ENCODE measurements at places on chromosomes 3 and 15.

DNA sequence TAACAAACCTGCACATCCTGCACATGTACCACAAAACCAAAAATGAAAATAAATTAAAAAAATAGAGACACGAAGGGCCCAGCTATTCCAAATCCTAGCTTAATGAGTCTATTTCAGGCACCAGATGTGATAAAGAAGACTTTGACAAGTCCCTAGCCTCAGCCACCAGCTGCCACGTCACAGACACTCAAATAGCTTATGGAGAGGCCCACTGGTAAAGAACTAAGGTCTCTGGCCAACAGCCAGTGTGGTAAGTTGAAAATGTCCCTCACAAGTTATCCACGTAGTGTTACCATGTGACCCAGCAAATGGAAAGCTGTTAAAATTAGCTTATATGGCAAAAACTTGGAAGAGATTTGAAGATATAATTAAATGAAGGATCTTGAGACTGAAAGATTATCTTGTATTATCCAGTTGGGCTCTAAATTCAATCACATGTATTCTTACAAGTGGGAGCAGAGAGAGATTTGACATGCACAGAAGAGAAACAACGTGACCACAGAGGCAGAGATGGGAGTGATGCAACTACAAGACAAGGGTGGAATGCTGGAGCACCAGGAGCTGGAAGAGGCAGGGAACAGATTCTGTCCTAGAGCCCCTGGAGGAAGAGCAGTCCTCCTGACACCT is 10.9 kb downstream of the ACSBG1 start:
- DNase-seq = no peak

GRCh38 chr15:75776065-75776423 is 63.4 kb upstream of the CSPG4 start:
- DNase-seq = no peak

DNA sequence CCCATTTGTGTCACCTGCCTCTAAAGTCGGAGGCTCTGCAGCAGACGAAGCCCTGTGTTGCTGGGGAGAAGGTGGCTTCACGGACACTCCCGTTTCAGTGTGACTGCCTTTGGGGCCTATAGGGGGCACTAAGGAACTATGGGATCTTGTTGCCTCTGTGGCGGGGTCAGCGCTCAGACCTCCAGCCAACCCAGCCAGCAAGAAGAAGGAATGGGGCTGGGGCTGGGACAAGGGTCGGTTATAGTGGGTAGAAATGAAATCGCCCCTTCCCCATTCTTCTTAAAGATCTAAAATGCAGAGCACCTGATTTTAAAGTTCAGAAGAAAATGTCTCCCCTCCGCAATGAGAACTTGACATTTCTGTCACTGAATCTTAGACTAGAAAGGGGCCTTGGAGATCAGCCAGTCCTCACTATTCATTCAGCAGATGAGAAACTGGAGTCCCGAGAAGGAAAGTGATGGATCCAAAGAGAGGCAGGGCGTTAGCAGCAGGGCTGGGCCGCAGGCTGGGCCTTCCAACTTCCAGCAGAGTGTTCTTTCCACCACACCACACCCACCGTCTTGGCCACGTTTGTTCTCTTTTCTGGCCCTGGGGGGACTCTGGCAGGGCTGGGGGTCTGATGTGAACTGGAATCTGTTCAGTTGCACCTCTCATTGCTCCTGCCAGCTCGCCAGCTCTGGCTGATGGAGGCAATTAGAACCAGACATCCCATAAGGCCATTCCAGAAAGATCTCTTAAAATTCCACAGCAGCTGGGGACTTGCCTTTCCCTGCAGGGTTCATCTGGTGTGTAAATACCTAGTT is 195.4 kb downstream of the OPA1 start:
- DNase-seq = no peak

GRCh38 chr3:108090049-108090700 is 656 bp downstream of the CD47 start:
- DNase-seq = peak; percentile 43

DNA sequence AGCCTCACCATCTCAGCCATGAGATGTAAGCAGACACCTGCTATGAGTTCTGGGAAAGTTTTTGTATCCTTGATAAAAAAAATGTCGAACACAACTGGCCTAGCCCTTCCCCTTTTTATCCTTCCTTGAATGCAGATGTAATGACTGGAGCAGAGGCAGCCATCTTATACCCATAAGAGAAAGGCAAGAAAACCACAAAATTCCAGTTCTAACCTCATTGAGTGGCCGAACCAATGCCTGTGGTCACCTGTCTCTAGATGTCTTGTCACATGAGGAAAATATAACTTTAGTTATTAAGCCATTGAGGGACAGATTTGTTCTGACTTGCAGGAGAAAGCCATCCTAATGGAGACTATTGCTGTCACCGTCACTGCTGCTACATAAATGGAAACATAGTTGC is 80.4 kb upstream of the SLC6A6 start:
- DNase-seq = no peak

GRCh38 chr3:69456631-69457030 is 70.7 kb upstream of the FRMD4B start:
- DNase-seq = no peak

- DNase-seq = no peak
Observed at GRCh38 chr3:78517965-78518364, 1249.8 kb downstream of the ROBO1 start.

DNA sequence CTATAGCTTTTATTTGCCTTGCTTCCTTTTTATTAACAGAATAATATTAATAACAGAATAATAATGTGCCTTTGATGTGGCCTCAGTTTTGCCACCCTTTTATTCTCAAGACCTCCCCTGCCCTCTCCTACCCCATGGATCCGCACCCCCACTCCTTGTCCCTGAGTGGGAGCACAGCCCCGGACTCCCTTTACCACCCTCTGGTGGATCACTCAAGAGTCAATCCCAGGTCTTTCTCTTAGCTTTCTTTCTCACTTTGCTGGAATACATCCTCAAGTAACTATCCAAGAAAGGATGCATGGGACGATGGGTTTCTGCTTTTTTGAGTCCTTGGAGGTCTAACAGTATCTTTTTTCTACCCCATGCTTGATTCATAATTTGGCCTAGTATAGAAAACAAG is 63.4 kb downstream of the KLF13 start:
- no peak for DNase-seq

DNA sequence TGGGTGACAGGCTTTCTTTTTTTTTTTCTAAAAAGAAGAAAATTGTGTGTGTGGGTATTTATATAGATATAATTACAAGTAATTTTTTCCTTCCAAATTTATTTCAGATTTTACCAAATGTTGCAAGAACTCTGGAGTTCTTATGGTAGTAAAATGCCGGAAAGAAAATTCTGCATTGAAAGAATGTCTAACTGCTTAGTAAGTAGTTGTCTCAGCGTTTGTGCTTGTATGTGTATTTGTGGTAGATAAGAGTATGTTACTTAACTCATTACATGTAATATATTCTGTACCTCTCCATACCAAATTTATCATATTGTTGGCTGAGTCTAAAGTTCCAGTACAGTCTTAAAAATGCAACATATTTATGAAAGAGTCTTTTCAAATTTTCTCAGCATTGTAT is 32.3 kb upstream of the ZCWPW2 start:
- no peak for DNase-seq

DNA sequence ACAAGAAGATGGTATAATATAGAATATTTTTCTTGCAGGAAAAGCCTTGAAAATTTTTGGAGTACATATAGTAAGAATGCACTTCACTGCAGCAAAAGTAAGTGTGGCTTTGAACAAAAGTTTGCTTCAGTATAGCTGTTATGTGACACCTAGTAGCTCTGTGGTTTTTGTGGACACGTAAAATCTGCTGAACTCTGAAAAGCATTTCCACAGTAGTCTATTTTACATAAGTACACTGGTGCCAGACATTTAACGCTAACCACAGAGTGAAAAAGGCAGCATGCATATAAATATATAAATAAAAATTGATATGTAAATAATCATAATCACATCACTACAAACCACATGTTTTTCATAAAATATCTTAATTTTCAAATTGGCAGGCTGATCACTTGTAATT is 39.8 kb downstream of the CGGBP1 start:
- no peak for DNase-seq

DNA sequence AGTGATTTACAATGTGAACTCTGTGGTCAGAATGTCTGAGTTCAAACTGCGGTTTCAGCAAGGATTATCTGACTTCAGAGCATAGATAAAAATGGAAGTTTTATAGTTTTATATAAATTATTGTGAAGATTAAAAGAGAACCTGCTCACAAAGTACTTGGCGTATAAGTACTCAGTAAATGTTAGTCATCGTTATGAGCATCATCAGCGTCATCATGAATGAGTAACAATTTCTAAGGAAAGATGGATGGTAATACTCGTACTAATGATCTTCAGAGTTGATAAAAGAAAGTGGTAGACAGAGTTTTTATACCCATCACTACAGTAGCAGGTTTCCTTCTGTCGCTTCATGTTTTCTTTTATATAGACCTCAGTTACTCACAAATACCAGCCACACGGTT is 341.8 kb downstream of the RAP2B start:
- DNase-seq = no peak

GRCh38 chr3:129556890-129557547 is 14.0 kb downstream of the H1-8 start:
- no peak for DNase-seq

- DNase-seq = no peak
Observed at GRCh38 chr3:194312186-194312742, 38.9 kb downstream of the CPN2 start.

DNA sequence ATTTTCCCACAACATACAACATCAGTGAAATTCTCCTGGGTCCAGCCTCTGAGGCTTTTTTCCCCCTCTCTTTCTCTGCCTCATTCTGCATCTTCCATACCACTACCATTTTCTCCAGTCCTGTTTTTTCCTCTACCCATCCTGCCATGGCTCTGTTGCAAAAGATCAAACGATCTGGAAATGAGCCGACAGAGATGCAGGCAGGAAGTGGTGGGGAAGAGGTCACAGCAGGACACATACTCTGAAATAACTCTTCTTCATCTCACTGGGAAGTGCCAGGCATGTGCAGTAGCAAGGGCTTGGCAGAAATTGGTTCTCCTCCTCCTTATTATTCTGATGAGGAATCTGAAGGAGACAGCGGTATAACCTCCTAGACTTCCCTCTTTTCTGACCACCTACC is 114.3 kb downstream of the CORO2B start:
- no peak for DNase-seq

- DNase-seq = no peak
Observed at GRCh38 chr3:154152741-154153140, 31.6 kb downstream of the ARHGEF26 start.

DNA sequence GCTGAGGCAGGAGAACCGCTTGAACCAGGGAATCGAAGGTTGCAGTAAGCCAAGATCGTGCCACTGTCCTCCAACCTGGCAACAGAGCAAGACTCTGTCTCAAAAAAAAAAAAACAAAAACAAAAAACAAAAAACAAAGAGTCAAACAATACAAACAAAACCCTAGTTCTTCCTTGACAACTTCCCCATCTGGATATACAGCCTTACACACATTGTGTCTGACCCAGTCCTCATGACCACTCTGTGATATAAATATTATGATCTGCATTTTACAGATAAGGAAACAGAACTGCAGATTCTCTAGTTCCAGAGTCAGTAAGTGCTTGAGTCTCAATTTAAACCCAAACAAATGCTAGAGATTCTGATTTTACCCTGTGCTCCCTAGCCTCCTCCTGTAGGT is 4.8 kb upstream of the ESYT3 start:
- no peak for DNase-seq

DNA sequence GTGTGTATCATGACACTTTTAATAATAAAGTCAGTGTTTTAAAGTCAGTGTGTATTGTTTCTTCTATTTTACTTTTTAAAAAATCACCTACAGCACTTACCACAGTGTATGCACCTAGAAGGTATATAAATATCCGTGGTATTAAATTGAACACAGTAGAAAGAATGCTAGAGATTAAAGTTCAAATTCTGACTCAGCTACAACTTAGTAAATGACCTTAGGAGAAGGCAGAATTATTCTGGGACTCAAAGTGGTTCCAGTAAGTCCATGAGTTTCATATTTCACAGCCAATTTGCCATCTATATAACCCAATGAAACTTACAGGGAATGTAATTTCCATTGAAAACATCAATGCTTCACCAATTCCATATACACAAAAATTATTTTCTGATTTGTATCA is 52.7 kb upstream of the MAP4 start:
- DNase-seq = no peak

GRCh38 chr15:68354923-68355322 is 77.0 kb downstream of the ITGA11 start:
- DNase-seq = no peak

DNA sequence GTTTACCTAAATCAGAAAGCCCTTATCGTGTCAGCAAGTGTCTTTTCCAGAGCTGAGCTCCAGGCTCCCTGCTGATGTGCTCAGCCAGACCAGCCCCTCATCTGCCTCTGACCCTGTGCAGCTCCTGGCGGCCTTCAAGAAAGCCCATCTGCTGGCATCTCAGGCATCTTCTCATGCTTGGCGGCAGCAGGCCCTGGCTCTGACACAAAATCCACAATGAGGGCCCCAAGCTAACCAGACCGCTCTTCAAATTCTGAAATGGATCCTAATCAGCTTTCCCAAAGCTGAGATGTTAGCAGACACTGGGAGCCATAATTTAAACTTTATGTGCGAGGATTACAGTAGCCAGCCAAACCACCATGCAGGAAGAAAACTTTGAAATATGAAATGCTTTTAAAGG is 50.8 kb upstream of the CTDSPL start:
- DNase-seq = no peak

- DNase-seq = no peak
Observed at GRCh38 chr3:174229916-174230315, 629.2 kb upstream of the NAALADL2 start.

- no peak for DNase-seq
Observed at GRCh38 chr15:96700555-96700954, 370.1 kb downstream of the NR2F2 start.

GRCh38 chr3:45553469-45553974 is 41.0 kb upstream of the LIMD1 start:
- DNase-seq = no peak

DNA sequence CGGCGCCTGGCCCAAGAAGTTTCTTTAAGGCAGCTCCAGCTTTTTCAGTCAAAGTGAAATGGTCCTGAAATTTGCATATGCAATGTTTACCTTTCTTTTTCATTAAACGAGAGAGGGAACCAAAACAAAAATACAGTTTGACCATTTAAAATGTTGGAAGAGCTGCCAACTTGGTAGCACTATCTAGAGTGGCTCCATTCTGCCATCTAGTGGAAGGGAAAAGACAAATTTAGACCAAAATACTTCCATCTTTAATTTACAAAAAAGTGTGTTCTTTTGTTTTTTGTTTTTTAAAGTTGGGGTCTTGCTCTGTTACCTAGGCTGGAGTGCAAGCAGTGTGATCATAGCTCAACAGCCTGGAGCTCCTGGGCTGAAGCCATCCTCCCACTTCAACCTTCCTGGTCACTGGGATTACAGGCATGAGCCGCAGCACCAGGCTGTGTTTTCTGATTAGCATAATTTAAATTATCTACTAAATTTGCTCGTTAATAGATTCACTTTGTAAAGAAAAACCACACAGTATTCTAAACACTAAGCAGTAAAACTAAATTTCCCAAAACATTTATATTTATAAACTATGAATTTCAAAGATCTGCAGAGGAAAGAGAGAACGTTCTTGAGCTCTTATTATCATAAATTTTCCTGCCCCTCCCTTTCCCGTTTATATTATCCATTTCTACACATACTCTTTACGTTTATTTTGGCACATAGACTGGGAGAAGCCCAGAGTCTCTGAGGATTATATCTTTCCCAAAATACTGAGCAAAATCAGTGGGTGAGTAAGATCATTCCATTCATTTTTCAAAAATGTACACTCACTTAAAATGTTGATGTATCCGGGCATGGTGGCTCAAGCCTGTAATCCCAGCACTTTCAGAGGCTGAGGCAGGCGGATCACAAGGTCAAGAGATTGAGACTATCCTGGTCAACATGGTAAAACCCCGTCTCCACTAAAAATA is 15.4 kb upstream of the RFC4 start:
- no peak for DNase-seq

- no peak for DNase-seq
Observed at GRCh38 chr3:29144807-29145206, 136.1 kb upstream of the RBMS3 start.
